ENCODE measurements at places on chromosomes 1 and 21. TPM values are rescaled to one million over a fixed set of nuclear protein-coding genes. Genes with fewer than 3 reads are reported as not detected.

Gene INKA2
- polyA plus RNA-seq: 38.2 TPM

- no peak for DNase-seq
Observed at GRCh38 chr21:46557469-46557868, 47.4 kb downstream of the S100B start.

Gene TBX15
- polyA plus RNA-seq: 48.4 TPM

Gene MECR
- 24.7 TPM for polyA plus RNA-seq

- peak; percentile 51 for DNase-seq
Observed at GRCh38 chr21:33948096-33948950, 32.7 kb upstream of the ATP5PO start.

DNA sequence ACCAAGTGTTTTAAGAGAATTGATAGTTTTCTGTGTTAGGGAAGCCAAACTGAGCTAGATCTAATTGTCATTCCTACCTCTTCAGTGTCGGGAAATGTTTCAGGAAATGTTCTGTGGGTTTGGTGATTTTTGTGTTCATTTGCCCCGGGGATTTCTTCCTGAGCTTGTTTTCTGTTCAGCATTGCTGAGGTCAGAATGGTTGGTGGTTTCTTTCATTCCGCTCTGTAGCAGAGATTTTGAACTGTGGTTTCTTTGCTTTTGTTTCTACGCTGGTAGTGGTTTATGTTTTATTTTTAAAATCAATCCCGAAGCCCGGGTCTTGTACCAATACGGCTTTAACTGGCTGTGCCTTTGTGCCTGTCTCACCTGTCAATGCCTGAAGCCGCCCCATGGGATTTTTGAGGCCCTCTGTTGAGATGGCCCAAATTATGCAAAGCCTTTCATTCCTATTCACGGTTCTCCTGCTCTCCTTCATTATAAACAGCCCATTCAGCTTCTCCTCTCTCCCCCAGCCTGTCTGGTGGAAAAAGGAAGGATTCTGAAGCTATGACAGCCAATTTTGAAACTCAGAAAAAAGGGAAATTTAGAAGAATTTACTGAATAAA is 417.2 kb upstream of the KAZN start:
- no peak for DNase-seq

Gene SMYD3
- polyA plus RNA-seq: 10.6 TPM

DNA sequence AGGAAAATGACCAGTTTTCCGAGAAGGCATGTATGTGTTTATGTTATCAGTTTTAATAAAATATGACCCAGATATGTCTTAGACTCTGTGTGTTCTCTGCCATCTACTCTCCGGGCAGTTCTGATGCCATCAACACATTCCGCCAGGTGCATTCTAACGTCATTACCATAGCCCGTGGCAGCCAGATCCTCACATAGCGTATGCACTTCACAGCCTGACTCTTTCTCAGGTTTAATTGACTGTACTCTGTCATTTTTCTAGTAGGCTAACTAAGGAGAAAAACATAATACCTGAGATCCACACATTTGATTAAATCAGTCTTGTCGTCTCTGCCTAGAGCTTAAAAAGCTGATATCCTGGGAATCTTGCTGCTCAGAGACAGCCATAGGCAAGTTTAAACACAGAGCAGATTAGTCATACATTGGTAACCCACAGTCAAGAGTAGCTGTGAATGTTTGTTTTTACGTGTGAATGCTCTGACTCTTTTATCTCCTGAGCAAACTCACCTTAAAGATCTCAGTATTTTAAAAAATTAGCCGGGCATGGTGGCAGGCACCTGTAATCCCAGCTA is 175.9 kb downstream of the GREM2 start:
- no peak for DNase-seq
